Neural progenitor cell (in vitro differentiated cells): ENCODE measurements at places on chromosomes 11 and 22. TPM values are rescaled to one million over a fixed set of nuclear protein-coding genes. Genes with fewer than 3 reads are reported as not detected.

OR52E1 gene
- not detected in 2 replicates for total RNA-seq

SLC17A6 gene
- total RNA-seq: not detected in 2 replicates

KDM4E gene
- not detected in 2 replicates for total RNA-seq

CBLIF gene
- total RNA-seq: not detected in 2 replicates

CTSF gene
- total RNA-seq: 1.1 TPM in 1 of 2 replicates, not detected in the other

DNA sequence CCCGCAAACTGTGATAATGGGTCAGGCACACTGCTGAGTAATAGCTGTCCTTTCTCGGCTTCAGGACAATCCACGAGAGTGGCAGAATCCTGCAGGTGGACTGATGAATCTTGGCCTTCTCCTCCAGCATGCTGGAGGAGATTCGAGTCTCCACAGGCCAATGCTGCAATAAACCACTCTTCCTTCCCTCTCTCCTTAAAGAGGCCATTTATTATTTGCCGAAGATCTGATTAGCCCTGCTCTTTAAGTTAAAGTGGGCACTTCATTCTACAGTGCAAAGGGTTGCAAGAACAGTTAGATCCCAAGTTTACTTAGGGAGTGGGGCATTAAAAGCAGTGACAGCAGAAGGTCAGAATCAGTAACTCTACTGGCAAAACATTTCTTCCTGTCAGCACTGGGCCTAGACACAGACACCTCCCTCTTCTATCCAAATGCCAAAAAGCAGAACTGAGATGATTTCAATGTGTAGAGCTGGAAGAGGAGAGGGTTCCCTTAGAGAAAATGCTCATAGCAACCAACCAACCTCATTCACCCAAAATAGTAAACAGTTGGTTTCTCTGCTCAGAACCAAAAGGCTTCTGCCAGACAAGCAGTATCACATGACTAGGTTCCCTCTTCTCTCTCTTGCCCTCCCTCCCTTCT, 121.7 kb downstream of the SGSM3 start:
- DNase-seq: no peak

DNA sequence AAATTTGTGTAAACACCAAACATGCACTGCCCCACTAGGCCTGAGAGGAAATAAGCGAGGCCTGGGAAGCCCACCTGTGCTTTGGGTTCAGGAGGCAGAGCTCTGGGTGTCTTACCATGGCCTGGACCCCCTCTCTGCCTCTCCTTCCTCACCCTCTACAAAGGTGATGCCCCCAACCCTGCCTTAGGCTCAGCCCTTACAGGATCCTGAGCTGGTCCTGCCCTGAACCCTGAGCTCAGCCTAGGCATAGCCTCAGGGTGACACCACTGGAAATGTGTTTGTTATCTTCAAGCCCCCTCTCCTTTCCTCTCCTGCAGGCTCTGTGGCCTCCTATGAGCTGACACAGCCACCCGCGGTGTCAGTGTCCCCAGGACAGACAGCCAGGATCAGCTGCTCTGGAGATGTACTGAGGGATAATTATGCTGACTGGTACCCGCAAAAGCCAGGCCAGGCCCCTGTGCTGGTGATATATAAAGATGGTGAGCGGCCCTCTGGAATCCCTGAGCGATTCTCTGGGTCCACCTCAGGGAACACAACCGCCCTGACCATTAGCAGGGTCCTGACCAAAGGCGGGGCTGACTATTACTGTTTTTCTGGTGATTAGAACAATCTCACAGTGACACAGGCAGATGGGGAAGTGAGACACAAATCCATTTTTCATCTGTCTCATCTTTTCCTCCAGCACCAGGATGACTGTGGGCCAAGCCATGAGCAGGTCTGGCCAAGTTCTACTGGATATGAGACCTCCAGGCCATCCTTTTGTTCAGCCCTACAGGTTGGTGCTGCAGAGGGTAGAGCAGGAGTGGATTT, 117.8 kb downstream of the GGTLC2 start:
- no peak for DNase-seq

DNA sequence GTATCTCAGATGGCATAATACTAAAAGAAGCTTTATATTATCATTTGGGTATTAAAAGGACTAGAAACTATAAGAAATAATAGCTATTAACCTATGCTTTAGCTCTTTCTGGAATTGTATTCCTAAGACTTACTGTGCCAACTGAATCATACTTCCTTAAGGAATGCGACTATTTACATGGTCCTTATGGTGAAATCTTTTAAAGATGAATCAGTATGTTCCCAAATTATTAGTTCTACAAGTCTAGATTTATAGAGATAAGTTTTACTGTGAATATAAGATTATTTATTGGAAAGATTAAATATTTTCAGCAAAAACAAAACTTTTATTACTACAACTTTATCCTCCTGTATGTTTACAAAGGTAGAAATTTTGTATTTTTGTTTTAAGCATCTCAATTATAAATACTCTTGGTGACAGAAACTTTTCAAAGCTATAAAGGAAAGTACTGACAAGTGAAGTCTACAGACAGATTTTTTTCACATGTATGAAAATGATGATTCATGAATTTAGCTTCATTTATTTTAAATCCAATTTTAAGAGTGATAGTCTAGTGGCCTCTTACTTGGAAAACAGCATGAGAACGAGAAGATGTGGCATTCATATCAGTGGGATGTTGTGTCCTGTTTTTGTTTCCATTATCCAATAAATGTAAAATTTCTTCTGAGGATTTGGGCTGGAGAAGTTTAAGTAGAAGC, 17.8 kb downstream of the KIF18A start:
- DNase-seq: no peak

- no peak for DNase-seq
Observed at GRCh38 chr11:7511401-7511800, 2.4 kb upstream of the PPFIBP2 start.

DNA sequence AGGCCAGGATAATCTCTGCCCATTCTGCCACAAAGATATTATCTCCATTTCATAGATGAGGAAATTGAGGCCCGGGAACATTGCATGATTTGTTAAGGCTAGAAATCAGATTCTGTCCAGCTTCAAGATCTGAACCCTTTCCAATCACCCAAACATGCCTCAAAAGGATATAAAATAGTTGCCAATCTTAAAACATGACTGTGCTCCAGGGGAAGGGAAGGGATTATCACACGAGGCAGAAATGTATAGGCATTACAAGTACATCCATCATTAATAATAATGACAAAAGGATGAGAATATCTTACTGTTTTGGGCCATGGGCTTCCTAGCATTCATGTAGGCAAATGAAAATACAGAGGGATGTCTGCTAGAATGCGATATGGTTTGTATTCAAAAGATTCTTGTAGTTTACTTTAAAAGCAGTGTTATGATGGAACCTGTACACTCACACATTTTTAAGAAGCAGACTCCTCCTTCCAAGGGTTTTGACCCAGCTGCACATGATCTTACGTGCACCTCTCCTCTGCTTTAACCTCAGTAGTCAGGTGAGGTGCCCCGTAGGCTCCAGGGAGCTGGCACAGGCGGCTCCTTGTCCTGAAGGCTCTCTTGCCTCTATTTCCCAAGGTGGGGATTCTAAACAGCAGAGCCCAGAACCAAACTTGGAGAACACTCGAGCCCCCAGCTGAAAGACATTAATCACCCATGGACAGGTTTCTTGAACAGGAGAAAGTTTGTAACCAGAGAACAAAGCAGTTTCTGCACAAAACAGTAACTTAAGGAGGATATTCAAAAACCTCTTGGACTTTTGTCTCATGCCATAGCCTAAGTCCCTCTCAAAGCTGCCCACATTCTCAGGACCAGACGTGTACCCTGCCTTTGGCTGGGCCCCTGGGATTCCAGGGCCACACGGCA, 36.0 kb downstream of the PARVA start:
- DNase-seq: no peak

DNA sequence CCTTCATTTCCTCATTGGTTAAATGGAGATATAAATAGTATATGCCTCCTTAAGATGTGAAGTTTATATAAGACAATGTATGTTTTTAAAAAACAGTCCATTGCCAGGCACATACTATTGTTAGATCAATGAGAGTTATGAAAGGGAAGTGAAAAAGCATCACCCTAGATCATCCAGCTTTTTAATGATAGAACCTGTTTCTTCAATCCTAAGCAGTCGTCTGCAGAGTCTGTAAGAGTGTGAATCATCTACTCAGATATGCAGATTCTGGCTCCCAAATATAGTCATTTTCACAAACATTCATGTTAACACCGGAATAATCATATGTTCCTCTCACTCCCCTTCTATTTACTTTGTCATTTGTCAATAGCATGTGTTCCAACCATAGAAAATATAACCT, 65.3 kb upstream of the SLN start:
- no peak for DNase-seq

- DNase-seq: no peak
Observed at GRCh38 chr11:12116425-12117032, 6.1 kb downstream of the MICAL2 start.

DNA sequence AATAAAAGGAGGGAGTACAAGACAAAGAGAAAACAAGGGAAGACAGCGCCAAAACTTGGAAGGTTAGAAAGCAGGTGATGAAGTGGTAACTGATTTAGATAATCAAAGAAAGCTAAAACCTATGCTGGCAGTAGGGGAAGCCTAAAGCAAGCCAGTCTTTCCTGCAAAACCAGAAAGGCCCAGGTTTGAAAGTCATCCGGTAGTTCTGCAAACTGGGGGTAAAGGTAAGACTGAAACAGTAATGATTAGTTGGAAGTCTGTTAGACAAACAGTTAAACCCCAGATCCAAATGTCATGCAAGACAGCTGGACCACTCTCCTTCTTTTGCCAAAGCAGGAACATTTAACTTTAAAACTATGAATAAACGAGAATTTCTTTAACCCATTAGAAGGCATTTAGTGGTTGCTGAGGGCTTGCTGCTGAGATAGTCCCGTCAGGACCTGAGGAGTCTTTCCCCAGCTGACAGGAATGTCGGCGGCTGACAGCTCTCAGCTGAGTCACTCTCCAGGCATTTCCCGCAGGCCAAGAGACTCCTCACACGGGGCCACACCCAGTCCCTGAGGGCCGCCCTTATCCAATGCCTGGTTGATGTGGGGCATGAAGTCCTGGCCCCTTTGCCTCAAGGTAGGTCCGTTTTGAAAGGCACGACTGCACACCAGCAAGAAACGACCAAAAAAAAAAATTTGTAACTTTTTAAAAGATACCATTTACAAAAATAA, 36.3 kb upstream of the CFAP300 start:
- peak; percentile 66 for DNase-seq

DNA sequence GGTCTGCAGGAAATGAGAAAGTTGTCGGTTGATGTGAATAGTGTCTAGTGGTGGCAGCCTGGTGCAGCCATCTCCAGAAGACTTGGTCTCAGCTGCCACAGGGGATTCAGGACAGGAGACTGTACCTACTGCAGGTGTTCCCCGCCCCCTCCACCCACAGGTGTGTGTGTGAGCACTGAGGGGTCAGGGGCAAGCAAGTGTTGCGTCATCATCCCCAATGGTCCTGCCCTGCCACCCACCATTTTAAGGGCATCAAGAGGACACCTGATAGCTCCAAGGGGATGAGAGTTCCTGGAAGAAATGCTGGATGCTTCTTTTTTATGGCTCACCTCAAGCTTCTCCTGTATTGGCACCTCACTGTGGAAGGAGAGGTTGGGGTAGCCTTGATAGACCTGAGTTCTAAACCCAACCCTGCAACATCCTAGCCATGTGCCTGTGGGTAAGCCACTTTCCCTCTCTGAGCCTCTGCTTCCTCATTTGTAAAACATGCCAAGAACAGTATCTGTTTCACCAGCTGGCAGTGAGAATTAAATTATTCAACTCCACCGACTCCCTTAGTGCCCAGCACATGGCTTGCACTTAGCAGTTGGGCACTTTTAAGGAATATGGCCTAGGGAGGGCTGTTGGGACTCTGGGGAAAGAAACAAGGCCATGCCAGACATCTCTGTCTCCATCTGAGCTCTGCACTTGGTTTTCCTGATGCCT, 6.1 kb downstream of the C11orf91 start:
- DNase-seq: no peak

DNA sequence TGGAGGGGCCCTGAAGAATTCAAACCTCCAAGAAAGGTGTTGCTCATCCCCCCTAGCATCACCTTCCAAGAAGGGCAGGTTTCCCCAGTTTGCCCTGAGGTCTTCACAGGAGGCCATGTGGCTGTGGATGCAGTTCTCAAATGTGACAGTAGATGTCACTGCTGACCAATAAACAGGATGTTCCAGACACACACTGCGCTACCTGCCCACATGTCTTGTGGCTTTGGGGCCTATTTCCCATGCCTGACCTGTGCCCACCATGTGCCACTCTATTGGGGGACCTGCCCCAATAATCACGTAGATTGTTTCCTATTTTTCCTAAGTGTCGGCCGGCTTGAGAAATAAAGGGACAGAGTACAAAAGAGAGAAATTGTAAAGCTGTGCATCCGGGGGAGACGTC, 4.5 kb downstream of the GSTT2 start:
- DNase-seq: no peak
